ENCODE measurements at places on chromosomes 6 and 20.

GRCh38 chr6:144647406-144647964 is 362.4 kb downstream of the UTRN start:
- DNase-seq = no peak

DNA sequence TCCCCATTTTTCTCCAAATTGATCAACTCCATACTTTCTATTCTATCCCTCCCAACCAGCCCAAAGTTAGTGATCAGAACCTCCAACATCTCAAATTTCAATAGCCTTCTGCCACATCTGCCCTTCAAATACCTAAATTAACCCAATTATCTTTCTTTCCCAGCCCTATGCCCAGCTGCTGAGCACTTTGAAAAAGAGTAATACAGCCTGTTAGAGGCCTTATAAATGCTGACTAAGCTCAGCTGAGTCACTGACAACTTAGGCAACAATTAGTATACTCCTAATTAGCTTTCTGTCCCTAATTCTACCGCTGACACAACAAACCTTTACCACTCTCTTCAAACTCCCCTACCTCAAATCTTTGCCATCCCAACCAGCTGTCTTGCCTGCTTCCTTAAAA is 23.5 kb downstream of the RUNX2 start:
- DNase-seq = no peak

- no peak for DNase-seq
Observed at GRCh38 chr6:3510617-3511016, 53.8 kb upstream of the SLC22A23 start.

GRCh38 chr6:32189742-32190053 is 304 bp downstream of the PBX2 start:
- DNase-seq = no peak

GRCh38 chr6:11230158-11231107 is 2.0 kb downstream of the NEDD9 start:
- DNase-seq = no peak

DNA sequence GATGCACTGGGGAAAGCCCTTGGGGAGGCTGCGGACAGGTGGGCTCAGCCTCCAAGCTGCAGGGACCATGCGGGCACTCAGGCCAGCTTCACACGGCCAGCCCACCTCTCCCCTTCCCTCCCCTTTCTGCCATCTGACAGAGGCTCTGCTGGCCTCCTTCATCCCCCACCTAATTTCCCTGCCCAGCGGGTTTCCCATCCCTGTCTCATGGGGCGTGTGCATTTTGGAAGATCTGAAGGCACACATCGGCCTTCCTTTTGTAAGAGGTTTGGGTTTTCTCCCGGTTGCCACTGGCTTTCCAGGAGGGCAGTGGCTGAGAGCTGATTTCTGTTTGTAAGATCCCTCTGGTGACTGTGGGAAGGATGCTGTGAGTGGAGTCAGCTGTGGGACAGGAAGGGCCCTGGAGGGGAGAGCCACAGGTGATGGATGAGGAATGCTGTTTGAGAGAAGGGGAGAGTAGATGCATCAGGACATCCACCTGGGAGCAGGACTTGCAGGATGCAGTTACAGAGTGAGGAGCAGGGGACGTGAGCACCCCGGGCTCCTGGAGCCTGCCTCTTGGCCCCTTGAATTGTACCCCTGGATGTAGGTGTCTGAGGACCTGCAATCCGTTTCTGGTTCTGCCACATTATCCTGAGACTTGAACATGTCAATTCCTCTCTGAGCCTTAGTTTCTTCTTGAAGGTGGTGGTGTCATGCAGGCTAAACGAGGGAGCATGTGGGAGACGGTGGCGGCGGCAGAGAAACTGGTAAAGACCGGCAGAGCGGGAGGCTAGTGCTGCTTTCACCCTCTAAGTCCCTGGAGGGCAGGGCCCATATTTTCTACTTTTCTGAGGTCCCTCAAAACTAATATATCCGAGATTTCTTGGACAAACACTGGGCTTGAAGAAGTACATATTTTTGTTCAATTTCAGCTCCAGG is 5.9 kb upstream of the TUBB1 start:
- DNase-seq = no peak

DNA sequence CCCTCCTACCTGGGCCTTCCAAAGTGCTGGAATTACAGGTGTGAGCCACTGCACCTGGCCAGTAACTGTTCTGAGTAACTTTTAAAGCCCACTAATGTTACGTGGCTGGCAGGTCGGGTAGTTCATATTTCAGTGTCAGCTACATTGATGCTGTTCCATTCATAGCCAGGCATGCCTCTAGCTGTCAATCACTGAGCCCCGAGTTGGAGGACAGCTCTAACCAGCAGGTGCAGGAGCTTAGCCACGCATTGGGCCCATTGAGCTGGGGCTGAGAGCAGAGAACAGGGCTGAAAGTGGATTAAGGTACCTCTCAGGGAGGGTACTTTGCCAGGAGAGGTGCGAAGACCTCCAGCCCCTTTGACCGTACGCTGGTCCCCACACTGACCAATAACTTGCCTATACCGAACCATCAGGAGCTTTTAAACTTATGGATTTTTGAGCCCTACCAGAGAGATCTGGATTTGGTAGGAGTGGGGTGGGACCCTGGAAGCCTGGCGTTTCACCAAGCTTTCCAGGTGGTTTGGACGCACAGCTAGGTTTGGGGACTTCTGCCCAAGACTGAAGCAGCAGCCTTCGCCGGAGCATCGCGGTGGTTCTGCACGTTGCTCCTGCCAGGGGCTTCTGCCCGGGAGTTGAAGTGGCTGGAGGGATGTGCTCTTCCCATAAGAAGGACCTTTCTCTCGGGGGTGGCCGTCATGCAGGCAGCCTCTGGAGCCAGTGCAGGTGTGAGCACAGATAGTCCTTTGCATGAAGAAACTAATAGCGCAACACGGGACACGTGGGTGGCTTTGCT is 82.6 kb downstream of the SERAC1 start:
- no peak for DNase-seq

GRCh38 chr6:139800837-139801236 is 426.4 kb upstream of the CITED2 start:
- DNase-seq = no peak

Data from stromal cell of bone marrow (primary cell).